Activated CD4-positive, alpha-beta T cell treated with anti-CD3 and anti-CD28 coated beads for 36 hours (primary cell): ENCODE measurements at places on chromosomes 4 and X. TPM values are rescaled to one million over a fixed set of nuclear protein-coding genes. Genes with fewer than 3 reads are reported as not detected.

GRCh38 chr4:169307576-169307975 lies 36.8 kb upstream of the SH3RF1 start:
- no peaks in the 10 kb centered on the region for H3K4me1 ChIP-seq
- no peaks in the 10 kb centered on the region for H3K36me3 ChIP-seq
- peaks cover under 1% of the 10 kb centered on the region for H3K27me3 ChIP-seq
- DNase-seq, result no peak

DNA sequence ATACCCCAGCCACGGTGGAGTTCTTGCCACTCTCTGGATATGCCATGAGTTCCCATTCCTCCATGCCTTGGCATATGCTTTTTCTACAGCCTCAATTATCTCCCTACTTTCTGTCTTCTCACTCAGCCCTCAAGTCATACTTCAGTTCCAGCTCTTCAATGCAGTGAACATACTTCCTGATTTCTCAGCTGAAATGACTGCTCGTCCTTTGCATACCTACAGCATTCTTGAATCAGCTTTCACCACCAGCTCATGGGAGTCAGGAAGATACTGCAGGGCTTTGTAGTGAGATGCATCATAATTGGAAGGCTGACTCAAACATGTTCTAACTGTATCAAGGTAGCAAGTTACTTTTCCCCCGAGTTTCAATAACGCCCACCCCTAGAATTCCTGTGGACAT lies 118.4 kb downstream of the APBB2 start:
- no peak overlapping the region for H3K27ac ChIP-seq
- no peaks in the 10 kb centered on the region for H3K4me1 ChIP-seq
- no peaks in the 10 kb centered on the region for H3K36me3 ChIP-seq
- H3K27me3 ChIP-seq, result peaks cover 5% of the 10 kb centered on the region
- H3K4me3 ChIP-seq, result no peak overlapping the region
- no peak for DNase-seq

GRCh38 chrX:71671043-71671780 lies 3.9 kb downstream of the LOC101059915 start:
- H3K27me3 ChIP-seq, result peaks cover 4% of the 10 kb centered on the region
- no peak overlapping the region for H3K4me3 ChIP-seq
- peak overlapping the region; percentile 15 for H3K27ac ChIP-seq
- peaks cover 23% of the 10 kb centered on the region for H3K4me1 ChIP-seq

The NPNT gene
- not detected for total RNA-seq

- no peak overlapping the region for H3K4me3 ChIP-seq
- DNase-seq, result no peak
- peaks cover 29% of the 10 kb centered on the region for H3K27me3 ChIP-seq
- no peaks in the 10 kb centered on the region for H3K36me3 ChIP-seq
- H3K27ac ChIP-seq, result no peak overlapping the region
These were observed 30.9 kb downstream of the PDLIM3 start for GRCh38 chr4:185504098-185505047.

GRCh38 chr4:72094059-72094797 lies 62.4 kb downstream of the NPFFR2 start:
- H3K4me1 ChIP-seq, result no peaks in the 10 kb centered on the region
- no peak overlapping the region for H3K4me3 ChIP-seq
- H3K36me3 ChIP-seq, result no peaks in the 10 kb centered on the region
- H3K27ac ChIP-seq, result no peak overlapping the region
- no peak for DNase-seq
- H3K27me3 ChIP-seq, result no peaks in the 10 kb centered on the region
